Smooth muscle cell of trachea (primary cell): ENCODE measurements at places on chromosomes 13 and 19. TPM values are rescaled to one million over a fixed set of nuclear protein-coding genes. Genes with fewer than 3 reads are reported as not detected.

SPINT2 gene
- 1.8 and 3.1 TPM in 2 replicates for total RNA-seq

GSX1 gene
- not detected in 2 replicates for total RNA-seq

NCCRP1 gene
- under 0.01 TPM in 1 of 2 replicates, not detected in the other for total RNA-seq

RGCC gene
- 19.8 and 26.0 TPM in 2 replicates for total RNA-seq

GPR183 gene
- total RNA-seq, result not detected in 2 replicates

AZU1 gene
- under 0.01 TPM in 1 of 2 replicates, not detected in the other for total RNA-seq

TNNT1 gene
- total RNA-seq, result 6.8 and 20.8 TPM in 2 replicates

CLEC17A gene
- total RNA-seq, result under 0.01 TPM in 2 replicates

KLF2 gene
- 2.0 and 2.8 TPM in 2 replicates for total RNA-seq

ZNF284 gene
- 3.3 and 3.8 TPM in 2 replicates for total RNA-seq
